ENCODE measurements at places on chromosomes 5 and 9.

DNA sequence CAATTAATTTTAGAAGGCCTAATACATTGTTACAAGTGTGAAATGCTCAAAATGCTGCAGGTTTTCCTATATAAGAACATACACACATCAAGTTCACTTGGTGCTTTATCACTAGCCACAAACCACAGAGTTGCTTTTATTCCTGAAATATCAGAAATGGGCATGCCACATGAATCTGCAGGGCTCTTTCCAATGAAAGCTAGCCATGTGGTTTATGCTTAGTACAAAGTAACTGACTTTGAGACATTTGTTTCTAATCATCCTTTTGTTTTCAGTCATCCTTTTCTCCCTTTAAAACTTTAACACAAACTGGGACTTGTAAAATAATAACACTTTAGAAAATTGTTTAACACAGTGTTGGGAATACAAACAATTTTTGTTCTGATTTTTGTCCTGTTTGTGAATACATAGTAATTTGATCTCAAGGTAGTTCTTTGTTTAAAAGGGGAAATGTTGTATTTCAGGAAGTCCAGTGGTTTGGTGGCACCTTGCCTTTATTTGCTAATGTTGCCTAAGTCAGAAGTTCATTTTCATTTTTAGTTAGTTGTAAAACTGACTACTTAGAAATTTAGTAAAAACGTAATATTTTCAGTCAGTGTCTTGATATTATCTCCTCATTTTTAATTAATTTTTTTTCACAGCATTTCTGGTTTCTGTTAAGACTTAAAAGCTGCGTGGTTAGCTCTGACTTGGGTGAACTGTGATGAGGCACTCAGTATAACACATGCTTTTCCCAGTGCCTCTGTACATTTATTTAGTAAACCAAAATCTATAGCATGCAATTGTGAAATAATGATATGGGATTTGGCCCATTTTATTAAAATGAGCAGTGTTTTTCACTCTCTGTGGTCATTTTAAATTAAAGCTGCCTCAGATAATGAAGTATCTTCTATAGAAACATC, 18.6 kb downstream of the PRDM6 start:
- H3K4me1 ChIP-seq: no peaks in the 10 kb centered on the region
- H3K36me3 ChIP-seq: no peaks in the 10 kb centered on the region
- no peak for DNase-seq
- H3K27me3 ChIP-seq: peaks cover 17% of the 10 kb centered on the region

GRCh38 chr5:141338538-141339306, at the start of gene PCDHGA2:
TSS of gene PCDHGA2 (plus strand) at chr5:141338760.
- no peaks in the 10 kb centered on the region for H3K4me1 ChIP-seq
- no peak within 1 kb of the TSS for H3K27ac ChIP-seq
- H3K36me3 ChIP-seq: no peaks in the 10 kb centered on the region

- no peak overlapping the region for H3K27ac ChIP-seq
- H3K36me3 ChIP-seq: no peaks in the 10 kb centered on the region
- DNase-seq: no peak
- H3K4me1 ChIP-seq: no peaks in the 10 kb centered on the region
- no peak overlapping the region for H3K4me3 ChIP-seq
These were observed 88.6 kb downstream of the ZFAND5 start for GRCh38 chr9:72276429-72276828.

GRCh38 chr5:32147236-32147635, 26.9 kb downstream of the GOLPH3 start:
- H3K27ac ChIP-seq: no peak overlapping the region
- no peaks in the 10 kb centered on the region for H3K27me3 ChIP-seq
- peaks cover 26% of the 10 kb centered on the region for H3K4me1 ChIP-seq

GRCh38 chr5:139222346-139222745, 24.2 kb upstream of the SIL1 start:
- no peak overlapping the region for H3K27ac ChIP-seq
- no peaks in the 10 kb centered on the region for H3K27me3 ChIP-seq

GRCh38 chr5:16665601-16666000, 48.8 kb upstream of the RETREG1 start:
- no peak overlapping the region for H3K27ac ChIP-seq
- no peak for DNase-seq
- H3K27me3 ChIP-seq: no peaks in the 10 kb centered on the region
- no peak overlapping the region for H3K4me3 ChIP-seq
- H3K36me3 ChIP-seq: no peaks in the 10 kb centered on the region
- H3K4me1 ChIP-seq: no peaks in the 10 kb centered on the region

DNA sequence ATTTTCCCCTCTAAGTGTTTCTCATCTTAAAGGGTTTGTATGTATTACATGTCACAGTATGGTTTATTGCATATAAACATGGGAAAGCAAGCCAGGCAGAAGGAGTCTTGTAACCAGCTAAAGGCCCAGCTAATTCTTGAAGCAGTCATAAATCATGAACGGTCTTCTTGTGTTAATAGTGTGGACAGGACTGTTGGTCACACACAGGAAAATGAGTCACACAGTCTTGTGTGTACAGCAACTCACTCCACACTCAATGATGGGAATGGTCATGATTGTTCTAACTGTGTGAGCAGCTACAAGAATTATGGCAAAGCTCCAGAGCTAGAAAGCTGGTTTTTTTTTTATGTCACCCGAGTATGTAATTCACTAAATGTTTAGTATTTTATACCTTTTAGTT, 123.9 kb downstream of the GHR start:
- no peak overlapping the region for H3K27ac ChIP-seq
- no peak overlapping the region for H3K4me3 ChIP-seq
- H3K27me3 ChIP-seq: no peaks in the 10 kb centered on the region
- H3K36me3 ChIP-seq: no peaks in the 10 kb centered on the region
- no peaks in the 10 kb centered on the region for H3K4me1 ChIP-seq

DNA sequence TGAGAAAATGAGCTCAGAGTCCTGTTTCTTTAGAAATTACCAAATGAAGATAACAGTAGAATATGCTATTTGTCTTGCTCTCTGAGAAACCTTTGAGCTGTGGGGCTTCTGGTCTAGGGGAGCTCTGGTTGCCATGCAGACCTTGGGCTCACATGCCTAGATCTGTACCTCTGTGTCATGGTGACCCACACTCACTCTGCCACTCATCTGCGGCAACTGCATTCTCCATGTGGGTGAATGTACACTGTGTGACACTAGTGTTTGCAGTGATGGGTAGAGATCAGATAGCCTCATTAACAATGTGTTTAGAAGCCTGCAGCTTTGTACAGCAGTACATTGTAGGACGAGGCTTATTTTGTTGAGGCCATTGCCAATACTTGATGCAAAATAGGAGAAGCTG, 521.2 kb downstream of the CHSY3 start:
- no peaks in the 10 kb centered on the region for H3K4me1 ChIP-seq
- H3K4me3 ChIP-seq: no peak overlapping the region
- no peak for DNase-seq
- H3K27me3 ChIP-seq: no peaks in the 10 kb centered on the region
- H3K27ac ChIP-seq: no peak overlapping the region
- no peaks in the 10 kb centered on the region for H3K36me3 ChIP-seq

DNA sequence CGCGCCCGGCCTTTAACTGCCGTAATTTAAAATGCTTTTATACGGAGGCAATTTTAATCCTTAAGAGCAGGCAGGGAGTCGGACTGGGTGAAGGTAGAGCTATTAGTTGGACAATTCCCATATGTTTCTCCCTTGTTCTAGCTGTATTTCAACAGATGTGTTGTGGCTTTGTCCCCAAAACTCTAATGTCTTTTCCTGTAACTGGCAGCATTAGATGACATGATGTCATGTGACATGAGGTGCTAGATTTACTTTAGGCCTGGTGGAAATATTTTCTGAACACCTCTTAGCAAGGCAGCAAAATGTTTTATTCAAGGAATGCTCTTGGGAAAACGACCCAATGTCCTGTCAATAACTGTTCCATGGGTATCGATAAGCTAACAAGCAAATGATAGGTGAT, 8.5 kb downstream of the MYO10 start:
- peaks cover 2% of the 10 kb centered on the region for H3K27me3 ChIP-seq
- no peak overlapping the region for H3K27ac ChIP-seq
- H3K4me1 ChIP-seq: peaks cover 35% of the 10 kb centered on the region
- H3K4me3 ChIP-seq: no peak overlapping the region

- no peak overlapping the region for H3K4me3 ChIP-seq
- no peaks in the 10 kb centered on the region for H3K27me3 ChIP-seq
- H3K27ac ChIP-seq: no peak overlapping the region
- no peaks in the 10 kb centered on the region for H3K4me1 ChIP-seq
These were observed 1211.1 kb upstream of the CDH18 start for GRCh38 chr5:21199087-21199486.

- H3K27ac ChIP-seq: no peak overlapping the region
- no peaks in the 10 kb centered on the region for H3K27me3 ChIP-seq
- peaks cover 54% of the 10 kb centered on the region for H3K4me1 ChIP-seq
- peak; percentile 85 for DNase-seq
These were observed 26.2 kb downstream of the TCF7 start for GRCh38 chr5:134140530-134141201.

DNA sequence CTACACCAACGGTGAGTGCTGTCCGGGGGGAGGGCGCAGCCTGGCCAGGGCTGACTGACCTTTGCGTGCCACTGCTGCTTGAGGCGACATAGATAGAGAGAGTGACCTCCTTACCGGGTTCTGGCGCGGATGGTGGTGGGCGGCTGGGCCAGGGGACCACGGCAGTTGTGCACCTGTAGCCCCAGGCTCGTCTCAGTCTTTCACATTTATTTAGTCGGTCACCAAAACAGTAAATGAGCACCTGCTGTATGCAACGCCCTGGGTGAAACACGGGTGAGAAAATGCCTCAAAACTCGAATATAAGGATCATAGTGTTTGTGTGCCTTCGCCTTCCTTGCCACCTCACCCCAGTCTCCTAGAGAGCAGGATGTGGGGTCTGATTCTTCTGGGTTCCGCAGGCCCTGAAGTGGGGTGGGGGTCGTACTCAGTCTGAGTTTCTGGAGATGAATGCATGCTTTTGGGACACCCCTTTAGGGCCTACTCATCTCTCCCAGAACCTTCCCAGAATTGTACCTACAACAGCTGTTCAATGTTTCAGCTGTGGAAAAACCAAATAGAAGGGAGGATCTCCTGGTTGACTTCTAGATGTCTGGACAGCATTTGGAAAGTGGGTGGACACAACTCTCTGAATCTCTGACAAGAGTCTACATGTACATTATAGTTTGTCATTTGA, 714 bp downstream of the SEC24A start:
- H3K27me3 ChIP-seq: no peaks in the 10 kb centered on the region
- no peaks in the 10 kb centered on the region for H3K36me3 ChIP-seq
- peaks cover 70% of the 10 kb centered on the region for H3K4me1 ChIP-seq
- peak overlapping the region; percentile 92 for H3K27ac ChIP-seq

DNA sequence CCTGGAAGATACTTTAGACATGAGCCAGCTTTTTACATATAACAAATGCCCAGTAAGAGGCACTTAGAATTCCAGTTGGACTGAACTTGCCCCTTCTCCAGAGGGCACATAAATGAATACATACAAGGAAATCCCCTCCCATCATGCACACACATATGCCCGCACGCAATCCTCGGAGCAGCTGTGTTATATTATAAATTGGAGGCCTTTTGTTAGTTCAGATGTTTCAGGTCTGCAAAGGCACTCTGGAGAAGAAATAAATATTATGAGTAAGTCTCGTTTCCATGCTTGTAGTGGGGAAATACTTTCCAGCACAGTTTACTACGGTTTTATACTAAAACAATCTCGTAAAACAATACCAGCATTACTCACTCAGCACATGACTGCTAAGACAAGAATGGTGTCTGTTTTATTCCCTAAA, 17.6 kb upstream of the MUSK start:
- no peaks in the 10 kb centered on the region for H3K36me3 ChIP-seq
- H3K4me1 ChIP-seq: no peaks in the 10 kb centered on the region
- DNase-seq: no peak
- H3K27ac ChIP-seq: peak overlapping the region; percentile 6
- no peak overlapping the region for H3K4me3 ChIP-seq
- H3K27me3 ChIP-seq: no peaks in the 10 kb centered on the region

DNA sequence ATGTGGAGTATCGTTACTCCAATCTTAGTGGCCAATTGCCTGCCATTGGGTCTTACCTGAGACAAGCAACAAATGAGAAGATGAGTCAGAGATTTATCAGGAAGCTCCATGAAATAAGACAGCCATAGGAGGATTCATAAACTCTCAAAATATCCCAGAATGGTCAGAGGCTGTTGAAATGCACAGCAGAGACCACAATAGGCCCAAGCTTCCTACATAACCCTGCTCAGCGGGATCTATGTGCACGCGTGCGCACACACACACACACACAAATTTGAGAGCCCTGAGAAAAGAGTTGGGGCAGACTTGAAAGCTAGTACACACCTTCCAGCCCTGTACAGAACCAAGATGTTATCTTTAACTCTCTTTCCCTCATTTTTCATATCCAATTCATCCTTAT, 9.8 kb downstream of the UIMC1 start:
- no peaks in the 10 kb centered on the region for H3K36me3 ChIP-seq
- H3K4me3 ChIP-seq: no peak overlapping the region
- H3K4me1 ChIP-seq: peaks cover 16% of the 10 kb centered on the region
- H3K27ac ChIP-seq: peak overlapping the region; percentile 73
- no peak for DNase-seq
- H3K27me3 ChIP-seq: no peaks in the 10 kb centered on the region

DNA sequence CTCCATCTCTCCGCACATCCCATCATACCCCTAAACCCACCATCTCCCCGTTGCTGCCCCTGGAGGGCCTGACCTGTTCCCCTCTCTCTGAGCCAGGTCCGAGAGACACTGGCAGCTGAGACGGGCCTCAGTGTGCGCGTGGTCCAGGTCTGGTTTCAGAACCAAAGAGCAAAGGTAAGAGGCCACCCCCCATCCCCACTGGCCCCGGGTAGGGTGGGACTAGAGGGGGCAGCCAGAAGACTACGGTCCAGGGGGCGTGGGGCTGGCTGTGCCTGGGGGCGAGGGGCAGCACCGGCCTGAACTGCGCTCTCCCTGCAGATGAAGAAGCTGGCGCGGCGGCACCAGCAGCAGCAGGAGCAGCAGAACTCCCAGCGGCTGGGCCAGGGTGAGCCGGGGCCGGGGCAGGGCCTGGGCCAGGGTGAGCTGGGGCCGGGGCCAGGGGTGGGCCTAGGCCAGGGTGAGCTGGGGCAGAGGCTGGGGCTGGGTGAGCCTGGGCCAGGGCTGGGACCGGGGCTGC, 79.8 kb downstream of the LMX1B start:
- no peaks in the 10 kb centered on the region for H3K4me1 ChIP-seq
- peaks cover 35% of the 10 kb centered on the region for H3K27me3 ChIP-seq
- no peaks in the 10 kb centered on the region for H3K36me3 ChIP-seq
- no peak overlapping the region for H3K4me3 ChIP-seq
- DNase-seq: peak; percentile 66
- no peak overlapping the region for H3K27ac ChIP-seq

DNA sequence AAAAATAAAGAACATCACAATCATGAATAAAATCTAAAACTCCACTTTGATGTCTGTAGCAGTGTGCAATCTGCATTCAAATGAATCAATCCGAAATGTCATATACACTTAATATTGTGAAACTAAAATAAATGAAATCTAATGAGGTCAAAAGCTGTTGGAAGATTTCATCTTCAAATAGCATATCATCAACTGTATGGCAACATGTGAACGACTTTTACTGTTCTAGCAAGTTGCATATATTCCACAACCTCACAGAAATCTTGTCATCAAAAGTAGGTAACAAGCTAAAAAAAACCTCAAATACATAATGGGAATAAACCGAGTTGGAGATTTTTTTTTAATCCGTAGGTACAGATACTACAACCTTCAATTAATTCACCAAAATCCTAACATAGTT, 1.2 kb downstream of the PTBP3 start:
- no peaks in the 10 kb centered on the region for H3K27me3 ChIP-seq
- H3K4me3 ChIP-seq: peak overlapping the region; percentile 95
- H3K4me1 ChIP-seq: peaks cover 63% of the 10 kb centered on the region
